ENCODE measurements at places on chromosomes 12 and 14.
A peak's percentile ranks its signal among the peaks of the same experiment; 100 is the strongest.

- ATAC-seq = no peak
Observed at GRCh38 chr14:75757644-75758402, 96.8 kb downstream of the TTLL5 start.

GRCh38 chr12:104637604-104638003 is 180.9 kb downstream of the CHST11 start:
- ATAC-seq = no peak

- ATAC-seq = peak; percentile 2
Observed at GRCh38 chr14:22882529-22883172, 371 bp upstream of the REM2 start.

- ATAC-seq = peak; percentile 59
Observed at GRCh38 chr14:91897106-91897701, 29.9 kb upstream of the TC2N start.

GRCh38 chr12:13049816-13050215 is 5.6 kb downstream of the FAM234B start:
- ATAC-seq = peak; percentile 57

GRCh38 chr14:61262082-61262481 is 19.1 kb downstream of the TMEM30B start:
- ATAC-seq = peak; percentile 45

DNA sequence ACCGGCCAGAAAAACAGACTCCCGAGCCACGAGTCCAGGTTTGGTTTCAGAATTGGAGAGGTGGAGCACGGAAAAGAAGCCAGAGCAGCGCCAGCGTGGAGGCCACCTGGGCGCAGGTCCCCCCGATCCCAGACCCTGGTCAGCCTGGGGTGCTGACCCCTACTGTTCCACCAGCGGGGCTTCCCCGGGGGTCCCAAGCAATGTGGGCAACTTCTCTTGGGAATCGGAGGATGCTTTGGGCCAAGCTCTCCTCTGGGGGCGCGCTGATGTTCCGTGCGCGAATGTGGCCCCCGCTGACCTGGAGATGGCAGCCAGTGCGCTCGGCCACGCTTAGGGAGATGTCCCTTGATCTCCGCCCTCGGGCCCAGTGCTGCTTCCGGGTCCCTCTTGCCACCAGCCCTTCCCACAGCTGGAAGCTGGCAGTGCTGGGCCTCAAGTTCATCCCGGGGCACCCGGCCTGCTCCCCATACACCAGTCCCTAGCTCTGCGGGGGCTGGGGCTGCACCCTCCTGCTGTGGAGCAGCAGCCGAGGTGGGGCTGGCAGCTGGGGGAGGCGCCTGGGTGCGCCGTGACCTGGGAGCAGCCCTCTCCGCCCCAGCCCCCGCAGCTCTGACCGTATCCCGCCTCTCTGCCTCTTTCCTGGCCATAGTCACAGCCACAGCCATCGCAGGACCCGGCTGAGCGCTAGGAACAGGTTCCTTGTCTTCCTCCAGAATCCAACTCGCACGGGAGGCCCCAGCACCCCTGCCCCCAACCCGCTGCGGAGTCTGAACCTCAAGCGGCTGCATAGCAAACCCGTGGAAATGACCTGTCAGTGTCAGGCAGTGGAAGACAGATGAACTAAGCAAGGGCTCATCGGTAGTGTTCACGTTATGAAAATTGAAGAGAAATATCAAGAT is 91.2 kb downstream of the RCOR1 start:
- no peak for ATAC-seq

GRCh38 chr12:131057211-131057721 is 103.6 kb downstream of the ADGRD1 start:
- ATAC-seq = no peak

DNA sequence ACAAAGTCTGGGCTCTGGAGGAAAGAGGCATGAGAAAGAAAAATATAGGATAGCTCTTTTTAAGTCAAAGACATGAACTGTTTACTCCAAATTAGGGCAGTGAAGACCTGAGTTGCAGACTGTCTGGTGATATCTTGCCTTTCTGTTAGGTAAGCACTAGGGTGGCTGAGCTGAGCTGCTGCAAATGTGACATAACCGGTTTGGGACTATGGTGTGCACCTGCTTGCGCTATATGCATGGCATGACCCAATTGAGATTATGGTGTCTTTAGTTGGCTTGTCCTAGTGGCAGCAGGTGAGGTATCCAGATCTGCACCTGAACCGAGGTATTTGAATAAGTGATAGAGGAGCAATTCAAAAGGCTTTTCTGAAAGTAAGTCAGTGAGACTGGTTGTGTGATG is 345.6 kb downstream of the APAF1 start:
- no peak for ATAC-seq

- ATAC-seq = no peak
Observed at GRCh38 chr14:98868866-98869265, 403.1 kb downstream of the BCL11B start.

GRCh38 chr14:95939335-95939734 is 62.7 kb downstream of the TUNAR start:
- no peak for ATAC-seq

DNA sequence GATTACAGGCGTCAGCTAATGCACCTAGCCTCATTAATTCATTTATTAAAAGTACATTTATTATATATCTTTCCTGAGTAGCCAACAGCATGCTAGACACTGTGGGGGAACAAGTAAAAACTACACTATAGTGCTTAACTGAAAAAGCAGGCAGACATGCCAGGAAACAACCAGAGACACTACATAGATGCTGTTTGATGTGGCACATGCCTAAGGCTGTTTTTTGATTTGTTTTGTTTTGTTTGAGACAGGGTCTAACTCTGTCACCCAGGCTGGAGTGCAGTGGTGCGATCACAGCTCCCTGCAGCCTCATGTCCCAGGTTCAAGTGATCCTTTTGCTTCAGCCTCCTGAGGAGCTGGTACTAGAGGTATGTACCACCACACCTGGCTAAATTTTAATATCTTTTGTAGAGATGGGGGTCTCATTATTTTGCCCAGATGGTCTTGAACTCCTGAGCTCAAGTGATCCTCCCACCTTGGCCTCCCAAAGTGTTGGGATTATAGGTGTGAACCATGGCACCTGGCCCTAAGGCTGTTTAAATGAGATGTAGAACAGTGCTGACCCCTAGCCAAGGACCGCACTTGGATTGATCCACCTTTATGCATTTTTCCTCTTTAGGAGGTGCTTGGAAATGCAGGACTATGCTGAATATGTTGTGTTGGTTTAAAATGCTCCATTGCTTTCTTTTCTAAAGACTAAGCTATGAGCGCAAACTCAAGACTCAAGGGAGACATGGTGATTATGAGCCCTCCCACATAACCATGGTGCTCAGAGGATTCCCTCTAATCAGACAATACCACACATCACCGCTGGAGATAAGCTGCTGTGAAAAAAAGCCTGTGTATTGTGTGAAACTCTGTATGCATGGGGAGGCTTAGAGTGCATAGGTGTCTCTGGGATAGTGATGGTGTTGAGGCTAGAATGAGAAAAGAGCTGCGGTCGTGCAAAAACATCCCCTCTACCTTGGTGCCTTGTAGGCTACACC is 10.5 kb upstream of the C14orf93 start:
- no peak for ATAC-seq

GRCh38 chr12:224330-224729 is 10.4 kb upstream of the SLC6A12 start:
- no peak for ATAC-seq

- no peak for ATAC-seq
Observed at GRCh38 chr12:81596558-81596957, 162.6 kb downstream of the PPFIA2 start.

DNA sequence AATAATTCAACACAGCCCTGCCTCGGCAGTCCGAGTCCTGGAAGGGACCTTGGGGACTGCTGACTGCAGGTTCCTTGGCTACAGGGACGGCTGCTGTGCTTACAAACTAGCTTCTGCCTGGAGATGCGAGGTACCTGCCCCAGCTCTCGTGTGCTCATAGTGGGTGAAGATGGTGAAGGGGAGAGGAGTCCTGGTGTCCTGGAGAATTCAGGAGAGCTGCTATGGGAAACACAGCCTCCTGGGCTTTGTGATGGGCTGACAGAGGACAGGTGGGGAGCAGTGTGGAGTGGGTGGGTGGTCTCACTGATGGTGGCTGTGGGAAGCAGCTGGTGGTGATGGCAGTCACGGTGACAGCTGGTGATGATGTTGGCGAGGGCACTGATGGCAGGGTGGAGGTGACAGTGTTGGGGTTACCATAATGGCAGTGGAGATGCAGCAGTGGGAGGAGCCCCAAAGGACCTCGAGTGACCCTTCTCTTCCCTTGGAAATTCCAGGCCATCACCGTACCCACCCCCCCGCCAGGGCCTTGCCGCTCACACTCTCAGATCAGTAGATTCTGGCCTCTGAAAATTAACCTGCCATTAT is 32.8 kb downstream of the HVCN1 start:
- no peak for ATAC-seq

DNA sequence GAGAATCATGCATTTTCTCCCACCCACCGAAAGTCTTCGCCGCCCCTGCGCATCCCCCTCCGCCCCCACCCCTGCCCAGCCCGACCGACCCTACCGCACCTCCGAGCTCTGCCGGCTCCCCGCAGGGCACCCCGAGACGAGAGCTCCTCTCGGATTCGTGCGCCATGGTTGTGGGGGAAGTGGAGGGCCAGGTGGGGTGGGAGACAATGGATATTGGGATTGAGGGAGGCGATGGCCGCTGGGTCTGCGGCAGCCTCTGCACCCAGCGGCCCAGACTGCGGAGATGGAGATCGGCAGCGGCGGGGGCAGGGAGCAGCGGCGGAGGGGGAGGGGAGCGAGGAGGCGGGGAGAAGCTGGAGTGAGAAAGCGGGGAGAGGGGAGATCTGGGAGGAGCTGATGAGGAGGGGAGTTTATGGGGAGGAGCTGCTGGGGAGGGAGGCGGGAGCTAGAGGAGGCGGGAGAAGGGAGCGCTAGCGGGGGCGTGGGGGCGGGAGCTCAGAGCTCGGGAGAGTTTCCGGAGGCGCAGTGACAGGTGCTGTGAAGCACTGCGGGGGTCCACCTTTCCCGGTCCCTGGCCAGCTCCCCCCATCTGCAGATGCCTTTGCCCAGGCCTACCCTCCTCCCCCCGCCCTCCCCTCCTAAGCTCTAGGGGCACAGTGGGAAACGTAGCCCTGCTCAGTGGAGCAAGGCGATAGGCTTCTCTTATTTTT is at the start of gene SALL2:
Gene SALL2, minus strand, starts transcription at position 385 of the 710 bp plus-strand sequence. Its CDS starts 219 bp downstream, at position 166.
- peak; percentile 95 for ATAC-seq

DNA sequence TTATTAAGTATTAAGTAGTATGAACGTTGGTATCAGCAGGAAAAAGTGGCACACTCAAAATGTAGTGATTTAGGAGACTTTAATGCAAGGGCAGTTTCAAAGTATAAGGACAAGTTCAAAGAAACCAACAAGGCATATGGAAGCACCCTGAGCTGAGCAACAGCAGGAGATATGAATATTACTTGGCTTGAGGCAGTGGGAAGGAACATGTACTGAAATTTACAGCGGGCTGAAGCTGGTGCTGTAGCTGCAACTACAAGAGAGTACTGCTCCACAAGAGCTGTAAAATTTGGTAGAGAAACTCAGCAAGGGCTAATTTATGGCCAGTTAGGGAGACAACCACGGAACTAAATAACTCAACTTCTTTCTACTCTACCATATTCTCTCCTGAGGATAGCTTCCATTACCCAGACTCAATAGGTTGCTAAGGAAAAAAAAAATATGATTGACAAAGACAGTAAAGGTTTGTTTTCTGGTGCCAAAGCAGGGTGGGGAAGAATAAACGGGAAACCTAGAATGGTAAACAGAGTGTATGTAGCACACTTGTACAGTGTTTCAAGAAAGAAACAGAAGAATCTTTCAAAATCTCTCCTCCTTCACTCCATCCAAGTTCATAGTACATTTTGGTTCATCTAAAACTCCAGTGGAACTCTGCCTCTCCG is 487.8 kb upstream of the MGAT4C start:
- no peak for ATAC-seq

DNA sequence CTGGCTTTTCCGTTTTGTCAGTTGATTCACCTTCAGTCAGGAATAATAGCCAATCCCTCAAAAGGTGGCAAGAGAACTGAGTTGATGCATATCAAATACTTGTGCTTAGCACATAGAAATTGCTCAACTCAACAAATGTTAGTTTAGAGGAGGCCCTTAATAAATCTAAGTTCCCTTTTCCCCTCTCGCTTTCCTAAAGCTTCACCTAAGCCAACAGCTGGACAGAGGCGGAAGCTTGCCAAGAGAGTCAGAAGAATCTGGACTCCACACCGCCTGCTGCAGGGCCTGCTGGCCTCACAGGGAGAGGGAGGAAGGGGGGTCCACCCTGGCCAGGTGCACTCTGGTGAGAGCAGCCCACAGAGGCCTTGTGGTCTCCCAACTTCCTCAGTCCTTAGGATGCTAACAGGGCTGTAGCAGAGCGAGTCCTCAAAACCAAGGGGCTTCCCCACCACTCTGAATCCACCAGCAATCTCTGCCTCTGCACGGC is 213.1 kb downstream of the CHST11 start:
- no peak for ATAC-seq

- ATAC-seq = peak; percentile 86
Observed at GRCh38 chr14:24411443-24412389, 12.9 kb downstream of the NYNRIN start.

GRCh38 chr12:3299929-3300832 is 190.8 kb upstream of the PRMT8 start:
- peak; percentile 85 for ATAC-seq

- no peak for ATAC-seq
Observed at GRCh38 chr12:118964988-118965387, 16.4 kb upstream of the SRRM4 start.

DNA sequence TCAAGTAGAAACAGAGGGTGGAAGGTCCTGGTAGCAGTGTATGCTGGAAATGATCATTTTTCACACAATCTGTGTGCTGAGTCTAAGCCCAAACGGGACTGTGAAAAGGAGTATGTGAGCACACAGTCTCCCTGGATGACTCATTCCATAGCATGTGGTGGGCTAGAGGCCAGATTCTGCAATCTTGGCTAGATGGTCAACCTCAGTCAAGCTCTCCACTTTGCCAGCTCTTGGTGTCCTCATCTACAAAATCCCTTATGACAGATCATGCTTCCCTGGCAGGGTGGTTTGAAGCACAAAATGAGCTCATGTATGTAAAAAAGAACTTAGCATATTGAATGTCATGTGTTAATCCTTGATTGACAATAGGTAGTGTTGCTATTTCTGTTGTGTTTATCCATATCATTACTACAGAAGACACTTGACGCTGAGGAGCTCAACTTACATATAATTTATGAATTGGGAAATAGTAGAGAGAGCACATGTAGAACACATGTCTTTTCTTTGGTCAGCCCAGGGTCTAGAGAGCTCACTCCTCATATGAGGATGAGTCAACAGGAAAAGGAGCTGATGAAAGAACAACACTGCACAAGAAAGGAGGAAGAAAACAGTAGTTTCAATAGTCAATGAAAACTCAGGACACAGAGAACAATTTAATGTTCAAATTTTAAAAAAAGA is 517.5 kb downstream of the BCL11B start:
- ATAC-seq = no peak

GRCh38 chr12:59937148-59937547 is 341.3 kb downstream of the SLC16A7 start:
- no peak for ATAC-seq

DNA sequence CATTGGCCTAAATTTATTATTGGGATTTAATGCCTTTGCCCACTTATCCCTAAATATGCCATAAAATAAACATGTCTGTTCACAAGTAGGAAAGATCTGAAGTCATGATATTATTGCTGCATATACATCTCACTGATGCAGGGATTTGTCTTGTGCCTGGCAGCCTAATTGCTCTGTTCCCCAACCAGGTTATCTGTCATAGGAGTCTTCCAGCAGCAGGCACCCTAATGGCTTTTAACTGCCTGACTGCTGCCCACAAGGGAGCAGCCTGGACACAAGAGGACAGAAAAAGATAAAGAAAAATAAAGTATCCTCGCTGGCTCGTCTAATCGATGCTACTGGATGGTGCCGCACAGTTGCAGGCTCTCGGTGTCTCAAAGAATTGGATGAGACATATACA is 337.6 kb upstream of the FAR2 start:
- peak; percentile 28 for ATAC-seq
